Activated CD4-positive, alpha-beta T cell treated with anti-CD3 and anti-CD28 coated beads for 4 hours (primary cell): ENCODE measurements at places on chromosomes 11 and 22.

- no peak for DNase-seq
Observed at GRCh38 chr22:32342977-32343376, 14.7 kb upstream of the RFPL3 start.

DNA sequence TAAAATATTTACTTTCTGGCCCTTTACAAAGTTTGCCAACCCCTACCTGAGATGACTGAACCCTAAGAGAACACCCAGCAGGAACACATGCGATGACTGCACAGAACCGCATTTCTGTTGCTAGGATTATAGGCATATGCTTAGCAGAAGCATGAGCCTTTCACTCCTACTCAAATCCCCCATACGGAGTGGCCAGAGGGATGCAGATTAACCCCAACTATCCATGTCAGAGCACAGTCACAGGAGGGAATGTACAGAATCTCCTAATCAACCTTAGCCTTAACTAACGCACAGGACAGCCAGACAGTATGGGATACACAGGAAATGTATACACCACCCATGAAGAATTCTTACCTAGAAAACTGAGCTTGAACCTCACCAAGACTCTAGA is 6.2 kb downstream of the HPS4 start:
- no peak for DNase-seq

- no peak for DNase-seq
Observed at GRCh38 chr22:25823276-25823675, 81.3 kb downstream of the MYO18B start.

GRCh38 chr11:35892166-35892565 is 51.7 kb upstream of the LDLRAD3 start:
- no peak for DNase-seq

- DNase-seq = no peak
Observed at GRCh38 chr11:121018746-121019145, 5.2 kb upstream of the TBCEL start.

GRCh38 chr11:56453521-56453920 is 19.6 kb downstream of the OR5M3 start:
- DNase-seq = no peak

DNA sequence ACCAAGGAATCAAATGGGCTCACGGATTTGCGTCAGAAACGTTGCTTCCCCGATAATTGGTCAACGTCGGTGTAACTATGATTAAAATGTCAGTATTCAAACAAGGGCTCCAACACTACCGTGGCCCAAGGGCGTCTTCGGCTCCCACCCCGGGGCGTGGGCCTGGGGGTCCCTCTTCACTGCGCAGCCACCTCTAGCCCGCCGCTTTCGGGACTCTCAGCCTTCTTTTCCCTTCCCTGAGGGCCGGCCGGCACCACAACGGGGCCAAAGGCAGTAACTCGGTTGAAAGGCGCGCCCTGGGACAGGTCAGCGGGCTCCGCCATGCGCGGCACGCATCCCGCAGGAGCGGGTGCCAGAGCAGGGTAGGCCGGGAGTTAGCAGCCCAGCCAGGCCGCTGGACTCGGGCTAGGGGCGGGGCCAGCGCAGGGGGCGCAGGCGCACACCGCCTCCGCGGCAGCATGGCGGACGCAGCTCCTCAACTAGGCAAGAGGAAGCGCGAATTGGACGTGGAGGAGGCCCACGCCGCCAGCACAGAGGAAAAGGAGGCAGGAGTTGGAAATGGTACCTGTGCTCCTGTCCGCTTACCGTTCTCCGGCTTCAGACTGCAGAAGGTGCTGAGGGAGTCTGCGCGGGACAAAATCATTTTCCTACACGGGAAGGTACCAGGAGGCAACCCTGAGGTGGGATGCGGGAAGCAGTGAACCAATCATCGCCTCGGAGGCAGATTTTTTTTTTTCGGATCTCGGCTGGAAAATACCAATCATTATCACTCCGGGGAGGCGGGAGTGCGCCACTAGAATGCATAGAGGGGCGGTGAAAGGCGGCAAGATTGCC is at the start of gene DCPS:
DCPS (plus strand) TSS at position 438 of the 834 bp plus-strand sequence; CDS start at position 459, 21 bp downstream.
- peak; percentile 81 for DNase-seq

- DNase-seq = peak; percentile 41
Observed at GRCh38 chr11:13776134-13776815, 107.8 kb downstream of the FAR1 start.

- DNase-seq = no peak
Observed at GRCh38 chr11:42412590-42412989, 899.2 kb upstream of the API5 start.

GRCh38 chr11:3797329-3798090 is at the start of gene NUP98:
Gene NUP98 (minus strand): TSS chr11:3797554. CDS start chr11:3782117, 15,437 bp downstream.
- DNase-seq = peak; percentile 99

GRCh38 chr11:62565100-62565802 is 8.4 kb downstream of the EEF1G start:
- no peak for DNase-seq

- no peak for DNase-seq
Observed at GRCh38 chr11:111913997-111914396, 1.5 kb downstream of the HSPB2 start.
